ENCODE measurements at places on chromosomes 5 and 9. TPM values are rescaled to one million over a fixed set of nuclear protein-coding genes. Genes with fewer than 3 reads are reported as not detected.
A peak's percentile ranks its signal among the peaks of the same experiment; 100 is the strongest.

GRCh38 chr5:18114151-18114757, 480.0 kb downstream of the TAF11L14 start:
- DNase-seq: no peak

GRCh38 chr5:114305402-114306207, 56.3 kb upstream of the KCNN2 start:
- DNase-seq: peak; percentile 6

GRCh38 chr9:12290166-12290869, 402.9 kb upstream of the TYRP1 start:
- DNase-seq: no peak

GRCh38 chr5:96243862-96244261, 189.2 kb downstream of the PCSK1 start:
- DNase-seq: no peak

DNA sequence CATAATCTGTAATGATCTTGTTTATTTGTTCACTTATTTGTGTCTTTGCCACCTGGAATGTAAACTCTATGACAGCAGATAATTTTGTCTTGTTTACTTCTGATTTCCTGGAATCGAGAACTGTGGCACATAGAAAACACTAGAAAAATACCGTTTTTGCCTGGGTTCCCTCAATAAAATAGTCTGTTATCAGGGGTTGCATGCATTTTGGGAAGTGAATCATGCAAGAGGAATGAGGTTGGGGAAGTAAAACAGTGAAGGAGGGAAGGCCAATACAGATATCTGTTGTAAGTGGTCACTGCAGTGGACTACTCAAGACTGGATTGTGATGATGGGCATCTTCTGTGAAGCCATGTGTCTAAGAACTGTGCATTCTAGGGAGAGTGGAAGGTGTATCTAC, 45.2 kb upstream of the IL6ST start:
- DNase-seq: peak; percentile 34

GRCh38 chr5:145906401-145906800, 30.0 kb upstream of the SH3RF2 start:
- DNase-seq: peak; percentile 50

CDC20B gene
- total RNA-seq: 0.11 TPM
